ENCODE measurements at places on chromosomes 7 and 10.

- DNase-seq: no peak
These were observed 147.9 kb downstream of the DGKB start for GRCh38 chr7:14754631-14755030.

DNA sequence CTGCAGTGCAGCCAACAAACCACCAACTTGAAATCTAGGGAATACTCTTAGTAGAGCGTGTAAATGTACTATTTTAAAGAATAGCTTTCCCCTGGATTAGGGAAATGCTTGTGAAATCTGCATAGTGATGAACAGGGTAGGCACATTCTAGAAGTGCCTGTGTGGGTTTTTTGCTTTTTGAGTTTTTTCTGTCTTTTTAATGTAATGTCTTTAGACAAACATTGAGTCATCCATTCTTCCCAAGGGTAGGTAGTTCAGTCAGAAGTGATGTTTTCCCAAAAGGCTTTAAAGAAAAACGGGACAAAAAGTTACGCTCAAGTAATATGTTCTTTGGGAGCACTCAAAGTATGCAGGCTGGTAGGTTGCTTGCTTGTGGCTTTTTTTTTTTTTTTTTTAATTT, 130.0 kb downstream of the AUTS2 start:
- DNase-seq: no peak

- no peak for DNase-seq
These were observed 15.2 kb downstream of the FAM24B start for GRCh38 chr10:122864194-122864592.

DNA sequence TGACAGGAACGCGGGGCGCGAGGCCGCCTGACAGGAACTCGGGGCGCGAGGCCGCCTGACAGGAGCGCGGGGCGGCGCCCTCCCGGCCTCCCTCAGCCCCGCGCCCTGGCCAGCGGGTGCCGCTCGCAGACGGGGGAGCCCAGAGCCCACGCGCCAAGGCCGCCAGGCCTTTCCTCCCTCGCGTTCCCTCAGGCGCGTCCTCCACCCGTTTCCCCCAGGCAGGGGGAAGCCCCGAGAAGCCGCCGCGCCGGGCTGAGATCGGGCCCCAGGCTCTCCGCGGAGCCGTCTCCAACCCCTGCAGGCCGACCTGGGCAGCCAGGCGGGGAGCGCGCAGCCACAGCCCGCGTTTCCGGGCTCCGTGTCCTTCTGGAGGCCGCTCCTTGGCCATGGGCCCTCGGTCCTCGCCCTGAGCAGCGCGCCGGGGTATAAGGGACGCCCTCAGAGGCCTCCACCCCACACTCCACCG, 17.7 kb downstream of the PTPRN2 start:
- DNase-seq: no peak

- DNase-seq: no peak
These were observed 82.5 kb downstream of the TMEM178B start for GRCh38 chr7:141156407-141156806.

DNA sequence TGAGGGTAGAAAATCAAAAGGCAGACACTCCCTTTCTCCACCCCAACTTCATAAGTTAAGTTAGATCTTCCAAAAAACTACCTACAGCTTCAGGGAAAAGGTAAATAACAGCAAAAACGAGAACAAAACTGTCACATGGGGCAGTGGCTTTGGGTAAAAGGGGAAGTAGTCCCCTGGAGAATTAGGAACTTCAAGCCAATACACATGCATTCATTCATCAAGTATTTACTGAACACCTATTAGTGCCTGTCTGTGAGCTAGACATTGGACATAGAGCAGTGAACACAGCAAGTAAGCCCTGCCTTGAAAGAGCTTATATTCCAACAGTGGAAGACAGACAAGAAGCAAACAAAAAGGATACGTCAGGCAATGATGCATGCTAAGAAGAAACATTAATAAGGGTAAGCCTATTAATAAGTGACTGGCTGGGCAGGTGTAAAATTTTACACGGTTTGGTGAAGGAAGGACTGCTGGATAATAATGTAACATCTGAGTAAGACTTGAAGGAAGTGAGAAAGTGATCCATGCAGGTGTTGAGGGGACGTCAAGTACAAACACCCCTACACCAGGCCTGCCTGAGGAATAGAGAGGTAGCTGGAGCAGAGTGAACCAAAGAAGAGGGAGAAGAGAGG, 69.6 kb upstream of the RAPGEF5 start:
- DNase-seq: no peak

DNA sequence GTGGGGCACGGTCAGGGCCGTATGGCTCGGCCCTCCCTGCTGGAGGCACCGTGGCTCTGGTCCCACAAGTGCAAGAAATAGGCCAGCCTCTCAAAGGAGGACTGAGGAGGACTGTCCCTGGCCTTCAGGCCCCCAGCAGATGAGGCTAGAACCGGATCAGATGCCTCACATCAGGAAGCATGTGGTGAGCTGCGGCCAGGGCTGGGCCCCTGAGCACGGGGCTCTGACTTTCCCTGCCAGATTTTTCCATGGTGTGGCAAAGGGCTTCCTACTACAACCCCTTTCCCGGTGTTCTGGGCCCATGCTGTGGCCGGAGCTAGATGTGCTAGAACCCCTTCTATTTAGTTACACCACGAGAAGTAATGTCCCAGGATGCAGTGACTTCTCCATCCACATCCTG, 100.4 kb downstream of the TCERG1L start:
- DNase-seq: no peak
